Left lobe of liver (tissue), 2 donors: ENCODE measurements at places on chromosomes 6 and 20.

- DNase-seq, result no peak
Observed at GRCh38 chr6:113120582-113121285, 736.4 kb upstream of the MARCKS start.

DNA sequence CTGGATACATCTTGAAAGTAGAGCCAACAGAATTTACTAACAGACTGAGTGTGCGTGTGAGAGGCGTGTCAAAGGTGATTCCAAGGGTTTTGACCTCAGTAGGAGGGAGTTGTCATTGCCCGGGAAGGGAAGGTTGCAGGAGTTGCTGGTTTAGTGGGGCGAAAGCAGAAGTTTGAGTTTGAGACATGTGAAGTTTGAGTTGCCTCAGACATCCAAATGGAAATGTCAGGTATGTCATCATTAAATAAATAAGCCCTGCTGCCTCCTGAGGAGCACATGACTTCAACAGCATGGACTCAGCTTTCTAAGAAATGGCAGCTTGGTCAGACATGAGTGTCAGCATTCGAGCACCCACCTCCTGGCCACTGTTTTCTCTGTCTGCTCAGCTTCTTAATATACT is 26.6 kb upstream of the TGM2 start:
- DNase-seq, result peak; percentile 18

DNA sequence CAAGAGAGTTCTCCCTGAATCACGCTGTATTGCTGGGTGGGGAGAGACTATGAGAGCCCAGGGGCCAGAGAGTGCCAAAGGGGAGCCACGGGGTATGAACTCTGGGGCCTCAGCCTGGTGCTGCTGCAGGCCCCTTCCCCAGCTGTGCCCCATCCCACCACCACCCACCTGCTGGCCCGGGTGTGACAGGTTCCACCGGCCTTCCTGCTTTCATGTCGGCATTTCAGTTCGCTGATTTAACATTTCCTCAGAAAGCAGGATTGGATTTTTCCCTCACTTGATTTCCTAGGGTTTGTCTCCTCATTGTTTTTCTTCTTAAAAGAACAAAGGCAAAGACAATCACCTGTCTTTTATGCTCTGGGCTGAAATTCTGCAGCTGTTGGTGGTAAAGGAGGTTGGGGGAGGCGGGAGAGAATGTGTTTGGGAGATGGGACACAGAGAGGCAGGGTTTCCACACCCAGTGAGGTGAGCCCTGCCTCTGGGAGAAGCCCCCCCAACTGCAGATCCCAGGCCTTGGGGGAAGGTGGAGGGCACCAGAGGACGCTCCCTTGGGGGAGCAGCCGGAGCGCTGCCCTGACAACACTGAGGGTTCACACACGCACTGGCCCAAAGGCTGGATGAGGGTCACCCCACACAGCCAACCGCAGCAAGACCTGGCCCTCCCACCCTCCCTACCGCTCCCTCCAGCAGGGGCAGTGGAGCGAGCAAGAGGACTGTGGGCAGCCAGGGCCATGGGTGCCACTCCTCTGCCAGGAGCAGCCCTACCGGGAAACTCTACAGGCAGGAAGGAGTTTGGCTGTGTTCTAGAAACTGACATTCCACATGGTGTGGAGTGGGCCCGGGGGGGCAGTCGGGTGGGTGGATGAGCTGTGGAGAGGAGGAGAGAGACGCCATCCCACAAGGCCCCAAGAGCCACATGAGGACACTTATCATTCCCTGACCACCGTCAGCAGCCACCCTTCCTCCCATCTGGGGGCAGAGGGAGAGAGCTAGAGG is 10.5 kb upstream of the MLN start:
- DNase-seq, result no peak

DNA sequence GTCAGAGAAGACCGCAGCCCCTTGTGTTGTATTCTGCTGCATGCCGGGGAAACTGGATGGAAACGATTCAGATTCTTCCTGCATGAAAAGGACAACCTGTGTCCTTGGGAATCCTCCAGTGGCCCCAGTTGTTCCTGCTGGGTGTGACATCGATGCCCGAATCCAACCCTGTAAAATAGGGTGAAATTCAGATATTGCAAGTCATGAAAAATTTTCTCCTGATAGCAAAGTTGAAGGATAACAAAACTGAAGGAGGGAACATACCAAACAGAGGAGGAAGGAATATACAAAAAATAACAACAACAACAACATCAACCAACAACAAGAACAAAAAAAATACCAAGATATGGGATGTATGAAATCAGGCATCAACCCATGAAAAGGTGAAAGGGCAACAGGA is 28.3 kb upstream of the HLA-E start:
- DNase-seq, result no peak

DNA sequence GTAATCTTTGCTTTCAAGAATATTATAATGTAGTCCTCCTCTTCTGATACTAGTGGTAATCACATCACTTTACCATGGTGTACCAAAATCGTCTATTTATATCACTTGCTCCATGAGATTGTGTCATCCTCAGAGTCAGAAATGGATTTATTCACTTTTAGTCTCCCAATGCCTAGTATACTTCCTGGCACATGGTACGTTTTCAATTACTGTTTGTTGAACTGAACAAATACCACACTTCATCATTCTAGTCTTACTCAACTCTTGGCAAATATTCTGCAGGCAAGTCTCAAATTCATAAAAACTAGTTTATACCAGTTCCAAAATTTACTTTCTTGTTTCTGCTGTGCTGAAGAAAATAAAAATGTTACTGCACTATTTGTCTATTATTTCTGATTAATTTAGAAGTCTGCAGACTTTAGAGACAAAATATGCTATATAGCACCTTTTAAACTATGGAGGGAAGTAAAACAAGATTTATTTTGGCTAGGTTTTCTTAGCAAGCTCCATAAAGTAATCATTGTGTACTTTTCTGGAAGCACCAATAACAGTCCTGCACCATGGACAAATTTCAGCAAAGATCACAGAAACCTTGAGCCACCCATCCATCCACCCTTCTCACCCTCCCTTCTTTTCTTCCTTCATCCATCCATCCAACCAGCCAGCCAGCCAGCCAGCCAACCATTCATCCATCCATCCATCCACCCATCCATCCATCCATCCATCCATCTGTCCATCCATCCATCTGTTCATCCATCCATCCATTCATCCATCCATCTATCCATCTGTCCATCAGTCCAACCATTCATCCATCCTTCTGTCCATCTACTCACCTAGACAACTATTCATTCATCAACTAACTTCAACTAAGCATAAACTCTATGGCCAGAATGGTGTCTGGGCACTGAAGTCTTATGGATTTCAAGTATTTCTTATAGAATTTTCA is 102.1 kb upstream of the STMND1 start:
- no peak for DNase-seq

GRCh38 chr6:82904860-82905259 is 160.8 kb downstream of the UBE3D start:
- DNase-seq, result no peak

- DNase-seq, result no peak
Observed at GRCh38 chr6:36138667-36139066, 8.4 kb downstream of the MAPK13 start.

DNA sequence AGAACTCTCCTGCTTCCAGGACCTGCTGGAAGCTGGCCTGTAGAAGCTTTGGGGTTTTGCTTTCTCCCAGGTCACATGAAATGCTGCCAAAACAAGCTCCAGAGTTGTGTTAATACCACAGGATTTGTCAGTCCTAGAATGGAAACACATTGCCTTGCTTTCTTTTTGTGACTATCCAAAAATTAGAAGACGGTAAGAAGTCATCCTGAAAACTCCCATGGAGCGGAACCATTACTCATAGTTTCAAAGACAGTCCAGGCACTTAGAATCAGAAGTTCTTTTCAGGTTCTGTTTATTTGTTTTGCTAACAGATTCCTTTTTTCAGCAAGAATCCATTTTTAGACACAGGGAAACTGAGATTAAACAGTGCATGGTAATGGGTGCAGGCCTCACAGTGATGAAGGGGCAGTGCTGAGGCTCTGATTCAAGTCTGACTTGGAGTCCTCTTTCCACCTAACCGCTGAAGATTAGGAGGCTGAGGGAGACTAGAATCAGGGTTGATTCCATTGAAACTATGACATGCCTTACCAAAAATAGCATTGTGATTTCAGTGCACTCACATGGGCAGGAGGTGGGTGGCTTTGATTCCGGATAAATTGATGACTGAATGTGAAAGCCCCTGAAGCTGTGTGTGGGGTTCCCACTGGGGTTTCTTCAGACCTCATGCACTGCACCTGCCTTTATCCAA is 72.2 kb upstream of the NAA20 start:
- DNase-seq, result peak; percentile 54
